T-helper 17 cell (primary cell): ENCODE measurements at places on chromosomes 16 and 17.

GRCh38 chr17:57911834-57912673, 43.2 kb downstream of the CUEDC1 start:
- no peak for DNase-seq

GRCh38 chr16:51845586-51846305, 694.7 kb upstream of the SALL1 start:
- no peak for DNase-seq

DNA sequence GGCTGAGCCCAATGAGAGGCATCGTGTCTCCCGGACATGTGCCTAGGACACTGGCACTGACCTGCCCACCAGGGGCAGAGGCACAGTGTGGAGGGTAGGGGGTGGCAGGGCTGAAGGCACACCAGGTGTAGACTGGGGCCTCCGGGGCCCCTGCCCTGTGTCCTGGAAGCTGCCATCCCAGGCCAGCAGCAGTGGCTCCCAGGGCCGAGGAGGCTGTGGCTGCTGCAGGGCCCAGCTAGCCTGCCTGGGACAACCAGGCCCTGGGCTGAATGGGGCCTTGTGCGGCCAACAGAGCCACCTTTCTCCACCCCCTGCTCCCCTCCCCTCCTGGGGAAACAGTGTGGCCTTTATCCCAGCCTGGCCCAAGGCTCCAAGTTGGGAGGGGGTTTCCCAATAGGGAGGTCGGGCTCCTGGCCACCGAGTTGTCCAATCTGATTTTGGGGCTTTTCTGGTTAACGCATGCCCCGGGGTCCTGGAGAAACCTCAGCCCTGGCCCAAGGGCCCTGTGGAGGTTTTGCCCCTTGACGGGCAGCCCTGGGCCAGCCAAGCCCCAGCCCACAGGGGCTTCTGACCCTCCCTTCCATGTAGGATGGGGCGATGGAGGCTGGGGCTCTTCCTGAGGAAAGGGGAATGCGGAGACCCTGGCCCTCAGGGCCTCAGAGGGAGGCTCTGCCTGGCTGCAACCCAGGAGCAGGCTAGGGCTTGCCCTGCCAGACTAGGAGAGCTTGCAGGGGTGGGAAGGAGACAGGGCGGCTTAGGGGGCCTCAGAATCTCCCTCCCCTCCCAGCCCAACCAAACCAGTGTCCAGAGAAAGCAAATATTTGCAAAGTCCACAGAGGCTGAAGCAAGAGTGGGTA, 4.2 kb downstream of the MTSS2 start:
- no peak for DNase-seq

DNA sequence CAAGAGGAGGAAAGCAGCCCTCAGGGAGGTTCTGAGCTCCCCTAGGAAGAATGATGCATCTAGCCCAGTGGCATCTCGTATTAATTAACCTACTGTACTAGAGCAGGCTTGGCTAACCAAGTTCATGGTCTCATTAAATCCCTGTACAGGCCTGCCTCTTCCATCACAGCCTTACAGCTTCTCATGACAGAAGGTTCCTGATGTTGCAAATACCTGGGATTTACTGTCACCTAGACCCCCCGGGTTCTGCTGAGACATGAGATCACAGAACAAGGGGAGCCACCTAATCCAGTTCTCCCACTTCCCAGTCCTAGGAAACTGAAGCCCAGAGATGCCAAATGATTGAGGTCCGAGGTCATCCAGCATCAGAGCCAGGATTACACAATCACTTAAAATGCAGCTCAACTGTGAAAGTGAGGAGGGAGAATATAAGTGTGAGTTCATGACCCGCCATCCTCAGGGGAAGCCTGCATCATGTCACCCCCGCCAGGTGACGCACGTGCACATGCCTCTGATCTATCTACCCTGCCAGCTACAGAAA, 23.9 kb downstream of the ACLY start:
- DNase-seq = no peak

- DNase-seq = no peak
Measured at GRCh38 chr17:7530023-7530900, 18.6 kb upstream of the TNFSF12 start.

DNA sequence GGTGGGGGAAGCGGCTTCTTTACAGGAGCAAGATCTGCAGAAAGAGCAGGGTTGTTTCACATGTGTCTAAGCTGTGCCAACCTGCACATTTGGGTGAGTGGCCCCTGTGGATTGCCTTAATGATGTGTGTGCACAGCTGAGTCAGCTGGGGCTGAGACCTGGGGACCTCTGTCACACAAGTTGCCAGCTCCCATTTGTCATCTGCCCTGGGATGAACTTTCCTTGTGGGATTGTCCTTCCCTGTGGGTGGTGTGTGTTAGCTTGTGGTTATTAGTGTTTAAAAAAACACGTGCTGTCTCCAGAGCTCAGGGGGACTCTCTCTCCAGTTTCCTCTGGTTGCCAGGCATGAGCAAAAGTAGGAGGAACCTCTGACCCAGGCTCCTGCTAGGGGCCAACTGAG, 400.5 kb upstream of the CCL2 start:
- no peak for DNase-seq
